Stimulated activated memory B cell treated with anti-CD40 and anti-IgM and Interleukin-4, amounts not matched to agents 10 μg/mL and 1 μg/mL and 100 μg/mL, for 72 hours (primary cell): ENCODE measurements at places on chromosomes 6 and 20.

- no peak for ATAC-seq
These were observed 147.4 kb upstream of the MLN start for GRCh38 chr6:33950891-33951889.

GRCh38 chr6:71248878-71249544, 39.6 kb upstream of the OGFRL1 start:
- ATAC-seq, result no peak

GRCh38 chr6:148138573-148138972, 204.1 kb upstream of the SASH1 start:
- ATAC-seq, result no peak

DNA sequence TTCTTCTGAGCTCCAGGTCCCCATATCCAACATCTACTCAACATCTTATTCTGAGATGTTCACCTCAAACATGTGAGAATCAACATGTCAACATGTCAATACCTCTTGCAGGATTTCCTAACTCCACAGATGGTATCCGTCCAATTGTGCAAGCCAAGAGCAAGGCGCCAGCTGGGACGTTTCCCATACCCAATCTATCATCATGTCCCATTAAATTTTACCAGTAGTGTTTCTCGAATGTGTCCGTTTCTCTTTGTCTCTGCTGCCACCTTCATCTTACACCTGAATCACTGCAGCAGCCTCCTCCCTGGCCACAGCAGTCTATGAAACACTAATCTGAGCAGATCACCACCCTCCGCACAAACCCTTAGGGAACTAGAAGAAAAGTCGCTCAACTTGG, 78.0 kb upstream of the RPS6KA2 start:
- no peak for ATAC-seq

- ATAC-seq, result no peak
These were observed 476.4 kb downstream of the KIF16B start for GRCh38 chr20:16096756-16097326.

GRCh38 chr6:163137398-163137881, 277.1 kb upstream of the QKI start:
- no peak for ATAC-seq

DNA sequence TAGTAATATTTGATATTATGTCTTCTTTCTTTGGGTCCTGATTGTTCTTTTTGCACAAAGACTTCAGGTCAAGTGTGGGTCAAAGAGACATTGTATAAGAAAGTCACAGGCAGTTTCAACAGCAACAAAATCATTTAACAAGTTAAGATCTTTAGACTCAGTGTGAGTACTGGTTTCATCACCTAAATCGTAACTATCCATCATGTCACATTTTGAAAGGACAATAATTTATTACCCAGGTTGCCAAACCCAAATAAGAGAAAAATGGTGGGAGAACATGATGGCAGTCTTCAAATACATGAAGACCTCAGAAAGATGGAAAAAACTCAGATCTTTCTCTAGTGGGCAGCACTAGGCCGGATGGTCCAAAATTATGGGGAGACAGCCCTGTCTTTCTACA, 55.5 kb upstream of the BCLAF1 start:
- ATAC-seq, result no peak

DNA sequence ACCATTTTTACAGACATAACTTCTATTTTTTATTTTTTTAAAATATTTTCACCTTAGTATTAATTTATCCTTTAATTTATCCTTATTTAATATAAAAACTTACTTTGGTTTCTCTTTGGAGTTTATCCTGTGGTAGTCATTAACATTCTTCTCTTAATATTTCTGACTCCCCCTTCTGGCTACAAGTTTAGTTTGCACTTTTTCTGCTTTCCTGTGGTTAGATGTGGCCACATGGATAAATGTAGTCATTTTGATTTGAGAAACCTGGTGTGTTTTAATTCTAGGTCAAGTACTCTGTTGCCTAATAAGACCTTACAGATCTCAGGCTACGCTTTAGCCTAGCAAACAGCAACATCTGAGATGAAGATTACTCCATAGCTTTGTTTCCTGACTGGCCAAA, 1187.5 kb downstream of the HACE1 start:
- no peak for ATAC-seq

DNA sequence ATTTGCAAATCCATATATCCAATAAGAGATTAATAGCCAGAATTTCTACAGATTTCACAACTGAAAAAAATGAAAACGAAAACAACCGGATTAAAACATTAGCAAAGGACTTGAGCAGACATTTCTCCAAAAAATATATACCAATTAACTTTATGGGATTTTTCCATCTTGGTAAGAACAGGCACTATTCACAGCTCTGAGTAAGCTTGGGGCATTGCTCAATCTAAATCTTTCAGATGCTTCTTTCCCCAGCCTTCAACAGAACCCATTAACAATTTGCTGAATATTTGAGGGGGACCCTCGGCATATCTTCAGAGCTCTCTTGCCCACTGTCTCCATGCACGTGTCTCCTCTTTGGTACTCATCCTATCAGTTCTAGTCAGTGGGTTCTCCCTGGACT, 111.7 kb upstream of the CD93 start:
- ATAC-seq, result no peak

DNA sequence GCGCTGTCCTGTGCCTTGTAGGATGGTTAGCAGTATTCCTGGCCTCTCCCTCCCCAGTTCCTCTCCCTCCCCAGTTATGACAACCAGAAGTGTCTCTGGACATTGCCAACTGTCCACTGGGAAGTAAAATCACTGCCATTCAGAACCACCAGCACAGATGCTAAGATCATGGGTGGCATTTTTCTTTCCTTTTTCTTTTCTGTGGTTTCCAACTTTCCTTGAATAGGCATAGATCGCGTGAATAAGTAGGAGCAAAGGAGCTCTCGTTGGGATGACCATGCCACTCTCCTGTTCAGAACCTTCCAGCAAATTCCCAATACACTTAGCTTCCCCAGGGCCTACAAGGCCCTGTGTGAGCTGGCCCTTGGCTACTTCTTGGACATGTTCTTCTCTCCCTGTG, 59.0 kb downstream of the EYA2 start:
- ATAC-seq, result no peak

DNA sequence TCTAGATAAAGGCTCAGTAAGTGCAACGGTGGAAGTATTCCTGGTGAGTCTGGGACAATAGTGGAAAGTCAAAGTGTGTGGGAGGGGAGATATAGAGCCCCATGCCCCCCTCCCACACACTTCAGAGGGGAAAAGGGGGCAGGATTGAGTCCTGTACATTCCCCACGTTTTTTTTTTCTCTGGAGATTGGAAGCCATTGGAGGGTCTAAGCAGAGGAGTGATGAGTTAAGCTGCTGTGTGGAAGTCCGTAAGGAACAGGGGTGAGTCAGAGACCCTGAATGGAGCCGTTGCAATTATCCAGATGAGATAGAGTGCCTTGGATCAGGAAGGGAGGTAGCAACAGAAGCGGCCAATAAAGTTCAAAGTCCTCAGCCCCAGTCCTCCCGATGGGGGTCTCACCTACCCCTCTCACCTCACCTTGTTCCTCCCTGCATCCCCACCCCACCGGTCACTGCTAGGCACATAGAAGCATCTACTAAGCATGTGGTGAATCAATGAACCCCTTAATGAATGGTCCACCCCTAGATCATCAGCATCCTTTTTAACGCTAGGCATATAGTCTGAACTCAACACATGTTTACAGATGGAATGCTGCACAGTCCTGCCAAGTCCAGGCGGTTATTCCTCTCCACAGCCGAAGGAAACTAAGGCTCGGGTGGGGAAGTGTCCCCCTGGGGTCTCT, 662 bp upstream of the SLC9A8 start:
- peak; percentile 21 for ATAC-seq

DNA sequence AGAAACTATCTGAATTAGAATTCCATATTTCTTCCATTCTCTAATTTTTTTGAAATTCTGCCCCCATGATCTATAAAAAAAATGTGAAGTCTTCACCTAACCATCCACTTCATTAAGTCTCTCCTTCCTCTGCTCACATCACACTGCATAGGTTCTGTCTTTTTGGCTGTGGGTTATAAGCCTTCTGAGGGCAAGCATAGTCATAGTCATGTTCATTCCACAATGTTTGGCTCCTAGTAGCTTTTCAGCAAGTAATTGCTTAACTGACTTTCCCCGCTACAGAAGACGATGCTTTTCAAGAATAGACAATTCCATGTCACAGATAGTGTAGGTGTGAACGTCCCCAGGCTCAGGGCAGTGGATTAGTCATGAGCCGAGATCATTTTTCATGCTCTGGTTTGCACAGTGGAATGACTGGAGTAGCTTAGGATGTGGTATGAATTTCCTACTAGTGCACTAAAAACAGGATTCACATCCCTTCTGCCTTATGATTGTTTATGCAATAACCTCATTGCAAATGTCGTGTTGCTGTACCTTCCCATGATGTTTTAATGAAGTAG, 29.1 kb downstream of the WRNIP1 start:
- no peak for ATAC-seq

- no peak for ATAC-seq
These were observed 255.3 kb downstream of the CD83 start for GRCh38 chr6:14372734-14373489.

GRCh38 chr6:161747506-161747905, 473.6 kb upstream of the AGPAT4 start:
- ATAC-seq, result no peak

GRCh38 chr20:40192081-40192480, 497.0 kb downstream of the MAFB start:
- ATAC-seq, result no peak

- ATAC-seq, result no peak
These were observed 63.0 kb downstream of the FAM229B start for GRCh38 chr6:112150363-112150762.

DNA sequence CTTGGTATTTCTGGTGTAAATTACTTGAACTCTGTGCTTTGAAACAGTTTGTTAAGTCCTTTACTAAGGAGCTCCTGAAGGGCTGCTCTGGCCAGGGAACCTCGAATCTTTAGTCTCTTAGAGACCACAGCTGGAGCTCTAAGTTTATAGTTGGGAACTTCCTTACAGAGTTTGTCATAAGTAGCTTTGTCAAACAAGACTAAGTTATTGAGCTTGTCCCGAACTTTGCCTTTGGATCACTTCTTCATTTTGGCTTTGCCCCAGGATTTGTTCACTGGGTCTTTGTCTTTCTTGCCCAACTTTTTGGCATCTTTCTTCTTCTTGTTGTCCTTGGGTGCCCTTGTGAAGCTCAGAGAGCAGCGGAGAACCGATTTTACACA, 64.8 kb downstream of the FAM50B start:
- no peak for ATAC-seq

DNA sequence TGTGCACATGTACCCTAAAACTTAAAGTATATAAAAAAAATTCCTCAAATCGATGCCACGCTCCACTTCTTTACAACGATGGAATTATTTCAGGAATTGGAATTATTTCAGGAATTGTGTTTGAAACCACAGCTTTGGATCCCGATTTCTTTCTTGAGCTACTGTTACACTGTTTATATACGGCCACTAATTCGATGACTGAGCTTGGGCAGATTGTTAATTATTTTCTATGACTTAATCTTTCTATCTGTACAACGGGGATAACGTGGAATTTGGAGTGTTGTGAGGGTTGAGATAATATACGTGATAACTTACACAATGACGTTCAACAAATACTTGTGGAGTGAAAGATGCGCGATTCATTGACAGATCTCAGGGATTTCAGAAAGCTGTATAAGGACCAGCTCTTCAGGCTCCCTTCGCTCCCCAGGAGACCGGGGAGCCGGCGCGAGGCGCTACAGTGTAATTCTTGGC, 171.3 kb downstream of the SLC16A10 start:
- peak; percentile 10 for ATAC-seq

GRCh38 chr6:98678481-98678880, 155.9 kb upstream of the POU3F2 start:
- no peak for ATAC-seq

DNA sequence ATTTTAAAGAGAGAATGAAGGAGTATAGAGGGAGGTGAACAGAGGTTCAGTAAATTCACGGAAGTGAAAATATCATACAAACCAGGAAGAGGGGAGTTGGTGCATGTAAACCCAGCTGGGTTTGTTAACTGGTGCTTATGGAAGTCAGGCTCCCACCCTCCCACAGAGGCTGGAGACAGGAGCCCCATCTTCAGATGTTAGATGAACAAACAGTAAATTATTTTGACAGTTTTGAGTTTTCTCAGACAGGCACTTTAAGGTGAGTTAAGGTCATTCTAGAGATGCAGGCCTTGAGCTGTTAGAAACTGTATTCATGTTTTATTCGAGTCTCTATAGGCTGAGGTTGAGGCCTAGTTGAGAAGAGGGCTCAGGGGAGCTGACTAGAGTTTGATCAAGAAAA, 41.8 kb upstream of the FUCA2 start:
- no peak for ATAC-seq

DNA sequence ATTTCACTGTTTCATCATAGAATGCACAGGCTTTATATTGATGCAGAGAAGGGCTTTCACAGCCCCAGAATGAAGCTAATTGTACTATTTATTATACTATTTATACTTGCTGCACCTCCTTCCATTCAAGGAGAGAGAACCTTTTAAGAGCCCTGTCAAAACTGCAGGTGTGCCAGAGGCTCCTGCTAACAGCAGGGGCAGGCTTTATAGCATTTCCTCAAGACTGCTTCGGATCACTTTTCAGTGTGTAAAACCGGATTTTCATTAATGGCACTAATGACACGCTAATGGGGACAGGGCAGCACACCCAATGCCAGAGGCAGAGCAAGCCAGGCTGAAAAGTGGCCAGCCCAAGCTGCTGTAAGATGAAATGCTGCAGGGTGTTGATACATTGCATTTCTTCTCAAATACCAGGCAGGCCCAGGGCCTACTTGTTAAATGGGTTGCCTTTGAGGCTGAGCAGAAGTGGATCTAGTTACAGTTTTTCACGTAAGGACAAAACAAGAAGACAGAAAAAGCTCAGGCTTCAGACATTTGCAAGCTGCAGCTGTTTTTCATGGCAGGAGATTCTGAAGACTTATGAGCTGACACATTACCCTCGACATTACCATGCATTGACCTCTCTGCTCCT, 487.7 kb upstream of the BTBD3 start:
- ATAC-seq, result no peak

DNA sequence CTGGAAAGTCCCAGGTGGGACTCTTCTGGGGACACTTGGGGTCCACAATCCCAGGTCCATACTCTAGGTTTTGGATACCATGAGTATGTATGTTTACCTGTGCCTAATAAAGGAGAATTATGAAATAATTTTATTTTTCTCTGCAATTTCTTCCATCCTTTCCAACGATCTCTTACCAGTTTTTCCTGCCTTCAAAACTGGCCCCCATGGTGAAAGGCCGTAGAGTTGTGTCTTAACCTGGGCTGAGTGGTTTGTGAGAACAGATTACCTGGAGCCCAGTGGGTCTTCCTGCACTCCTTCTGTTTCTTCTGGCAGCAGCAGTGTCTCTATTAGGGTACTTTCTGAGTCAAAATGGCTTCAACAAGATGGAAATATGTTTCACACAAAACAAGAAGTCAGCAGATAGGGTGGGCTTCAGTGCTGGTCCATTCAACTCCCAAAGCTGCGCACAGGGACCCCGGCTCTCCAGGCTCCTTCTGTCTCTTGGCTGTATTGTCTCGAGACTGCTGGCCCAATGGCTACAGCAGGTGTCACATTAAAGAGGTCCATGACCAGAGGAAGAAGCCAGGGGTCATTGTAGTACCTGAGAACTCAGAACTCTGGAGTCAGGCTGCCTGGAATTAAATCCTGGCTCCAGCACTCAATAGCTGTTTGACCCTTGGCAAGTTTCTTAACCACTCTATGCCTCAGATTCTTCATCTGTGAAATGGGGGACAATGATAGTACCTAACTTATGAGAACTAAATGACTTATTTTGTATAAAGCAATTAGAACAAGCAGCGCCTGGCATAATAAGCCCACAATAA, 10.5 kb upstream of the RBCK1 start:
- no peak for ATAC-seq

- ATAC-seq, result no peak
These were observed 8.9 kb upstream of the SOX12 start for GRCh38 chr20:316316-317068.
